ENCODE measurements at places on chromosomes 2 and 18.

DNA sequence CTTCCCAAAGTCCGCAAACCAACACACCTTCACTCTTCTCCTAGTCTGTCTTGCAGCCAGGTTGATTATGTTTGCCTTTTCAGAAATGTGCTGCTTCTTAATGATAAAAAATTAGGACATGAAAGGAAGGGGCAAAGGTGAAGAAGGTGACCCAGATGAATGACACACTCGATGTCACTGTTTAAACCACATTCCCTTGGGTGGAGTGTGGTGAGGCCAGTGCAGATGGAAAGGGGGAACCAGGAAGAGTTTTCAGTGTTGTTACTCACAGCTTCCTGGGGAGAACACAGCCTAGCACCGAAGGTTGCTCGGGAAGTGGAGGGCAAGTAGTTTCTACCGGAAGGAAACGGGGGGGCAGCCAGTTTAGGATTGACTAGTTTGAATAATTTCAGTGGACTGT is 57.2 kb upstream of the BOD1L2 start:
- DNase-seq, result no peak

DNA sequence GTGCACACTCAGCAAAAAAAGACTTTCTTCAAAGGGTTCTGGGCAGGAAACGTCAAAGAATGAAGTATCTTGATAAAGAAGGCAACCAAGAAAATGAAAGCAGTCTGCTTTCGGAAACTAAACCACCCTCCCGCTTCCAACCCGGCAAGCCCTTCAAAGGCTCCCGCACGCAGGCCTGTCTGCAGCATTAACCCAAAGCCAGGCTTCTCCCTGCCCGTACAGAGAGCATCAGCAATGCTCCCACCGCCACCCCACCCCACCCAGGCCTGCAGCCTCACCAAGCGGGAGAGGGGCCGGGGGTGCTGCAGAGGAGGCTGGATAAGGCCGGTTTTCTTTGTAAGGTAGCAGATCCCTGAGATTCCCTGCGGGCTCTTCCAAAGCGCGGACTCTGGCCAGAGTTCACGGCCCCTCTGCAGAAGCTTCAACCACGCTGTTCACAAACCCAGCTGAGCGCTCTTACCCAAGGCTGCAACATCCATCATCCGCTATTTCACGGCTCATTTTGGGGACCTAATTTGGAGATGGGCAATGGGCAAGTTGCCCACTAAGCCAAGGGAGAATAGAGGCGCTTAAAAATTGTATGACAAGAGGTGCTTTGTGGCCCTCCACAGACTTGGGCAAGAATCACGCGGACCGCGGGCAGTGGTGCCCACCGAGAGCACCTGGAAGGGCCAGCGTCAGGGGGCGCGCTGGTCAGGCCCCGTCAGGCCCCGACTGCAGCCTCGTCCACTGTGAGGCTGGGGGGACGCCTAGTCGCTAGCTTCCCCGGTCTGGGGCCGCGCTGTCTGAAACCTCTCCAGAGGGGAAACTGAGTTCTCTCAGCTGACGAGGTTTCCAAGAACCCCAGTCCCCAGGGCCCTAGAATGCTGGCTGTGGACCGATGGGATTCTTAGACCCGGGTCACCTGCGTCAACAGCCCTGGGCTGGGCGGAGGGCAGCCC is 225.4 kb upstream of the ID2 start:
- DNase-seq, result no peak

DNA sequence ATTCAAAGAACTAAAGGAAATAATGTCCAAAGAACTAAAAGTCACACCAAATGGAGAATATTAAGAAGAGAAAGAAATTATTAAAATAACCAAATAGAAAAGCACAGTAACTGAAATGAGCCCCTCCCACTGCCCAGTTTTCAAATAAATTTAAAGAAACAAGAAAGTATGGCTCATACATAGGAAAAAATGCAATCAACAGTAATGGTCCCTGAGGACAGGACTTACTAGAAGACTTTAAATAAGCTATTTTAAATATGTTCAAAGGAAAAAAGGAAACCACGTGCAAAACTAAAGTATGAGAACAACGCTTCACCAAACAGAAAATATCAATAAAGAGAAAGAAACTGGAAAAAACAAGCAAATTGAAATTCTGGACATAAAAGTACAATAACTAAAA is 58.9 kb downstream of the TMEM131 start:
- DNase-seq, result no peak

DNA sequence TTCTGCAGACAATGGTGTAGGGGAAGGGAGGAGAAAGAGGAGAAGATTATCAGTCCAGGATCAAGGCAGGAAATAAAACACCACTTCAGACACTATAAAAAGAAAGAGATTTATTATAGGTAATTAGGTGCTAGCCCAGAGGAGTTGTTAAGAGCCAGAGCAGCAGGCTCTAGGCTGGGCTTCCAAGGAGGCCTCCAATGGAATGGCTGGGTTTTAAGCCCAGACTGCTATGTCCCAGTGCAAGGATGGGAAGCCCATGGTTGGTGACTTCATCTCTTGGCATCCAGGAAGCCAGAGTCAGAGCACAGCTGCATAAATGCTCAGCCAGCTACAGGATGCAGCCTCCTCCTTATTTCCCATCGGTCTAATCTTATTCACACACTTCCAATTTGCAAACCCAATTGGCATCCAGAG is 95.6 kb downstream of the LAMA3 start:
- DNase-seq, result no peak

DNA sequence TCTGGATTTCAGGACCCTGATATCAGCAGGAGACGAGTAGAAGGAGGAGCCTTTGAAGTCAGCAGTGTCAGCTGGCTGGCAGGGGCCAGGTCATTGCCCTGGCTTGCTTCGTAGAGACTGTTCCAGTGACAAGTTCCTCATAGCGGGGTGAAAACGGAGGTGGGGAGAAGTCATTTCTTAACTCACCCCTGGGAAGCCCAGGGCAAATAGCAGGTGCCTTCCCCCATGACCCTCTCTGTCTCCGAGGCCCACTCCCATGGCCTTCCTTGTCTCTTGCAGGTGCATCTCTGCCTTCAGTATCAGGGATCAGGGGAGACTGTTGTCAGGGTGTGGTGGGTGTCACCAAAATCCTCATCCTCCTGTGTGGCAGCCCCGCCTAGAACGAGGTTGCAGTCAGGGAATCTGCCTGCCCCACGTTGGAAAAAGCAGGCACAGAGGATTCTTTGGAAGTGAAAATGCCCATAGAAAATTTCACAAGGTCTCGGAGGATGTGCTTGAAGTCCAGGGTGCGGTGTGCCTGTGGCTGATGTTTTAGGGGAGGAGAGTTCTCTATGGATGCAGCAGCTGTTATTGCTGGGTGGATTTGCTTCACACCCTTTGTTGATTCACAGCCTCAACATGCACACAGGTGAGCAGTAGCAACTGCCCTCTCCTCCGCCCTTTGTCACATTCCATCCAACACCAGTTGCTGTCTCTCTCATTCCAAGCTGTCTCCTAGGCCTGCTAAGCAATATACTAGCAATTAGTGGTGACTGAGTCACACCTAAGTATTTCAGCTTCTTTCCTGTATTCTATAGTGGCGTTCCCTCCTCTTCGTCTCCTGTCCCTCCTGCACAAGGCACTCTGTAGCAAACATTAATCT is 142.6 kb upstream of the FHL2 start:
- DNase-seq, result no peak

GRCh38 chr2:237774811-237775553 is 23.6 kb upstream of the RBM44 start:
- peak; percentile 24 for DNase-seq

GRCh38 chr2:71505086-71505769 is 51.9 kb downstream of the DYSF start:
- DNase-seq, result no peak

DNA sequence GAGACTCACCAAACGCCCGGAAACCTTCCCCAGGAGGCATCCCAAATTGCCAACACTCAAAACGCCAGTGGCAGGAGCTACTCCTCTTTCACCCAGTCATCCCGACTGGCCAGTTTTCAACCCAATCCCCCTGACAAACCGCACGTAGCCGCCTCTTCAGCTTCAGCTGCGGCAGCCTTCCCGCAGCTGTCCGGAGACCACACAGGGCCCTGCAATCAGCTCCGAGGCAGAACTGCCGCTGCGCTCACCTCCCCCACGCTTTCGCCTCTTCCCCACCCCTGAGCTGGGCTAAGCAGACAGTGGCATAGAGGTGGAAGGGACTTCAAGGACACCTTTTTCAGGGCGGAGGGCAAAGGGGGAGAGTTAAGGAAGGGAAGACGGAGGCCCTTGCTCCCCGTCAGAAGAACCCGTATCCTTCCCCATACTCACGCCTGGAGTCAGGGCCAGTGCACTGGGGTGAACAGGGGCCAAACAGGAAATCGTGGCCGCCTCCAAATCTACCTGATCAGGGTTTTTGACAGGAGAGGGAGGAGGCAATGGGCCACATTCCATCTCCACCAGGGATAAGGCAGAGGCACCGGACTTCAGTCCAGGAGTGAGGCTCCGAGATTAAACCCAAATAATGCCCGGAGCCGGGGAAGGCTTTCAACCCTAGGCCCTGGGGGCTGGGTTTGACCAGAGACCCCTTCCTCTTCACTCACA is 16.9 kb downstream of the CYP26B1 start:
- no peak for DNase-seq

- no peak for DNase-seq
Measured at GRCh38 chr2:117953231-117953630, 60.6 kb downstream of the CCDC93 start.
